ENCODE measurements at places on chromosomes 13 and 19.
A peak's percentile ranks its signal among the peaks of the same experiment; 100 is the strongest.

DNA sequence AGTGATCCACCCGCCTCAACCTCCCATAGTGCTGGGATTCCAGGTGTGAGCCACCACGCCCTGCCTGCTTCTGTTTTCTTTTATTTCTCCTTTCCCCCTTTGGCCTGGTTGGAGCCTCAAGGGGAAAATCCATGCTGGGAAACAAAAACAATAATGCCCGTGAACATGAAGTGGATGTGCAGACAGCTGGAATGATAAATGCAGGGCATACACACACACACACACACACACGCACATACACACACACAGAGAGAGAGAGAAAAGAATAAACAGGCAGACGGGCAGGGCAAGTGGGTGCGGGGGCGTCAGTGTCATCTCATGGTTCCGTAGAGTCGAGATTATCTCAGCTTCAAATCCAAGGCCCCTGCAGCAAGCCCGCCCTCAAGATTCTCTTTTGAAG lies 4.4 kb upstream of the PLEKHF1 start:
- no peak for DNase-seq

DNA sequence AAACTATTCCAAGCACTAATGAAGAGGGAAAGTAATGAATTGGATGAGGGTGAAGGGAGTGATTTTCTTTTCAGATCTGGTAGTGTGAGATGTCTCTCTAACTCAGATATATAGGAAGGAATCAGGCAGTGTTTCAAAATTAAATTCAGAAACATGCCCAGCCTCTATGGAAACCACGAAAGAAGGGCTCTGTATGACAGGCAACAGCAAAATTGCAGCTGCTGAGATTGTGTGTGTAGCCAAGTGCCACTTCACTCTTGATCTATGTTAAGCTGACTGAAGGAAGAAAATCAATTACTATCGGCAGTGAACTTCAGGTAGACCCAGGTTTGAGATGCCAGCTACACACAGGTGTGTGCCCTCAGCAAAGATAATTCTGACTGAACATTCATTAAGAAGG lies 387.4 kb downstream of the PCDH9 start:
- no peak for DNase-seq

- DNase-seq, result peak; percentile 39
These were observed 27.8 kb upstream of the IGSF23 start for GRCh38 chr19:44585371-44586133.

GRCh38 chr19:51719251-51719988 lies 4.4 kb downstream of the HAS1 start:
- no peak for DNase-seq

- DNase-seq, result no peak
These were observed 1547.9 kb upstream of the SPRY2 start for GRCh38 chr13:81888855-81889254.

GRCh38 chr13:109707742-109708617 lies 78.4 kb downstream of the IRS2 start:
- DNase-seq, result no peak

- no peak for DNase-seq
These were observed 393.1 kb downstream of the KLF12 start for GRCh38 chr13:73741111-73741510.

- DNase-seq, result no peak
These were observed 24.5 kb downstream of the RASL11A start for GRCh38 chr13:27295096-27295495.

- no peak for DNase-seq
These were observed 5.2 kb downstream of the FRY start for GRCh38 chr13:32036757-32037156.

GRCh38 chr19:57110592-57111328 lies 9.0 kb upstream of the USP29 start:
- DNase-seq, result no peak

GRCh38 chr13:98945863-98946605 lies 31.8 kb downstream of the DOCK9 start:
- no peak for DNase-seq

- DNase-seq, result no peak
These were observed 107.4 kb downstream of the KCTD12 start for GRCh38 chr13:76778853-76779252.

GRCh38 chr19:8518536-8518935 lies 4.6 kb upstream of the ZNF414 start:
- no peak for DNase-seq

DNA sequence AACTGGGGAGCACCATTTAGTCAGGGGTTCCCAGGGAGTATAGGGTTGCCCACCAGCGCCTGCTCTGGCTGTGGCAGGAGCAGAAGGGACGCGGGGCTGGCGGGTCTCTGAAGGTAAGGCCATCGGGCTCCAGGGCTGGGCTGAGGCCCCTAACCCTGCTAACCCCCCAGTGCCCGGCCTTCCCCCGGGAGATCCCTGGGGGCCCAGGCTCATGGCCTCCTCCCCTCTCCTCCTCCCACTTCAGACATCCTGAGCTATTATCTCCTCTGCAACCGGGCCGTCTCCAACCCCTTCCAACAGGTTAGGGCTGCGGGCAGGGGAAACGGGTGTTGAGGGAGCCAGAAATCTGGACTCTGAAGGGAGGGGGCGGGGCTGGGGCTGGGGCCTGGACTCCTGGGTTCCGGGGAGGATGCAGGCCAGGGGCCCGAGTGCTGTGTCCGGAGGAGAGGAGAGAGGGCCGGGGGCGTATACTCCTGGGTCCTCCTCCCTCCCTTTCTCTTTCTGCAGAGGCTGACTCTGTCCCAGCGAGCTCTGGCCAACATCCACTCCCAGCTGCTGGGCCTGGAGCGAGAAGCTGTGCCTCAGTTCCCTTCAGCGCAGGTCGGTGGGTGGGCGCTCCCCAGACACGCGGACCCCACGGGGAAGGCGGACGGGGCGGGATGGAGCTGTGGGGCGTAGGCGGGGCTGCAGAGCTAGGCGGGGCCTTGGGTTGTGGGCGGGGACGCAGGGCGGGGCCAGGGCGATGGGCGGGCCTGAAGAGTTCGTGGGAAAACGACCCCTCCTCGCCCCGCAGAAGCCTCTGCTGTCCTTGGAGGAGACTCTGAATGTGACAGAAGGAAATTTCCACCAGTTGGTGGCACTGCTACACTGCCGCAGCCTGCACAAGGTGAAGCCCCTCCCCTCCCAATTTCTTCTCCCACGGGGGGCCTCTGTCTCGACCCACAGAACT lies 15.3 kb downstream of the TTYH1 start:
- DNase-seq, result no peak

GRCh38 chr13:41756198-41756880 lies 204.6 kb downstream of the VWA8 start:
- no peak for DNase-seq

DNA sequence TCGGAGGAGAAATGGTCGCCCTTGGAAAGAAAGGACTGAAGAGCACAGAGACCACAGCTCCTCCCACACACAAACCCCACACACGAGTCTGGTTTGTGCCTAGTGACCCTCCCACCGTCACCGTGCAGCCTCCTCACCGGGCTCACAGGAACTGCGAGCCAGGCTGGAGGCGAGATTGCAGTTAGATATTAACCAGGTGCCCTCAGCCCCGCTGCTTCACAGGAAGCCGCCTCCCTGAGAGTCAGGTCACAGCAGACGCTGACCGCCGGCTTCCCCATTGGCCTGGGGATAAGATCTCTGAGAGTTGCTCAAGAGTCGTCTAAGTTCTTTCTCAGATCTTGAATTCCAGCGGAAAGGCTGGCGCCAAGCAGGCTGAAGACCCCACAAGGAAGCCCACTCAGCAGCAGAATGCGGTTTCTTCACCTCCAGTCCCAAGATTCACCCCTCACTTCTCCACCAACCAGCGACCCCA lies 870 bp downstream of the ZNF44 start:
- peak; percentile 53 for DNase-seq

- DNase-seq, result peak; percentile 22
These were observed 787.7 kb downstream of the UQCRFS1 start for GRCh38 chr19:28425046-28425931.

DNA sequence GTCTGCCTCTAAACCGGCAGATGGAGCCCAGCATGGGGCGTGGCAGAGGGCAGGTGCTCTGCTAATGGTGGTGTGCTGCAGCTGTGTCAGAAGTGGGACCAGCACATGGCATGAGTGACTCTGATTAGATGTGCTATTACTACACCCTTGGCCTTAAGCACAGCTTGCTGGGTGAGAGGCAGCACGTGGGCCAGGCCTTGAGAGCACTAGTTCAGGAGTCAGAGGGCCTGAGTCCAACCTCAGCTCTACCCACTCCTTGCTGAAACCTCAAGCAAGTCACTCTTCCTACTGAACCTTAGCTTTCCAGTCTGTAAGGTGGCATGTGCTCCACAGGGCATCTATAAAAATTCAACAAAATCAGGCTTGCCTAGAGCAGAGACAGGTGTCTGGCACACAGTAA lies 22.7 kb downstream of the AKT2 start:
- DNase-seq, result no peak

GRCh38 chr13:30196025-30196424 lies 111.3 kb downstream of the KATNAL1 start:
- DNase-seq, result peak; percentile 87

- DNase-seq, result peak; percentile 68
These were observed 520 bp downstream of the ZNF787 start for GRCh38 chr19:56120371-56121179.

- no peak for DNase-seq
These were observed 12.8 kb upstream of the CERS4 start for GRCh38 chr19:8196271-8196927.

GRCh38 chr19:49887665-49888509 lies 8.8 kb downstream of the IL4I1 start:
- no peak for DNase-seq

DNA sequence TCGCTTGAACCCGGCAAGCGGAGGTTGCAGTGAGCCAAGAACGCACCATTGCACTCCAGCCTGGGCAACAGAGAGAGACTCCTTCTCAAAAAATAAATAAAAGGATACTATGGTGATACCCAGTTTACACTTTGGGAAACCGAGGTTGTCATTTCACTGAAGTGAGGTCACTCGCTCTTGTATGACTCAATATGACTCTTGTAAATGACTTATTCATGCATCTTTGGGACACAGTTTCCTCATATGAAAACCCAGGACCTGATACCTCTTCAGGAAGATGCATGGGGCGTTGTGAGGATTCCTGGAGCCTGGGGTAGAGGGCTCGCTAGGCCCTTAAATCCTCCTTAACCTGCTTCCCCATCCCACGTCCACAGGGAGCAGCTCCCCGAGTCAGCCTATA lies 4.5 kb downstream of the PSMD8 start:
- DNase-seq, result no peak
